Tibial nerve (tissue), 4 donors: ENCODE measurements at places on chromosomes 4 and X. TPM values are rescaled to one million over a fixed set of nuclear protein-coding genes. Genes with fewer than 3 reads are reported as not detected.

Gene NXF3
- 0.59 TPM for total RNA-seq

Gene MGST2
- 12.2 TPM for total RNA-seq

GRCh38 chrX:11397680-11398079 lies 104.5 kb downstream of the AMELX start:
- DNase-seq, result no peak

Gene PLK4
- total RNA-seq, result 0.44 TPM

- no peak for DNase-seq
These were observed 31.5 kb upstream of the STOX2 start for GRCh38 chr4:183873409-183874185.
